ENCODE measurements at places on chromosomes 5 and 9.

GRCh38 chr9:2208991-2209390, 193.8 kb downstream of the SMARCA2 start:
- DNase-seq: no peak

DNA sequence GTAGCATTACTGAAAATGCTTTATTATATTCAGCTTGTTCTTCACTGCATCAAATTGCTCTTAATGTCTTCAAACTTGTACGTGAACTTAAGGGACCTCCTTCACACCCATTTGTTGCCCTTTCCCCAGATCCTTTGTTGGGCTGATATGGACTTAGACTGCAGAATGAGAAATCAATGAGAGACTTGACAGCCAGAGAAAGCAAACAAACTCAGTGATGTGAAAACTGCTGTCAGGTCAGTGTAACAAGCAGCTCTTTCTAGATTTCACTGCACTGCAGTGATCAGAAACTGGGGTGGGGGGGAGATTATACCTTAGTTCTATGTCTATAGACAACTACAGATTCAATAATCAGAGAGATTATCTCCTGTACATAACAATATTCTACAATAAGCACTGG, 491.0 kb upstream of the DAP start:
- DNase-seq: no peak

- DNase-seq: no peak
Observed at GRCh38 chr9:31314241-31314640, 1070.2 kb upstream of the ACO1 start.

DNA sequence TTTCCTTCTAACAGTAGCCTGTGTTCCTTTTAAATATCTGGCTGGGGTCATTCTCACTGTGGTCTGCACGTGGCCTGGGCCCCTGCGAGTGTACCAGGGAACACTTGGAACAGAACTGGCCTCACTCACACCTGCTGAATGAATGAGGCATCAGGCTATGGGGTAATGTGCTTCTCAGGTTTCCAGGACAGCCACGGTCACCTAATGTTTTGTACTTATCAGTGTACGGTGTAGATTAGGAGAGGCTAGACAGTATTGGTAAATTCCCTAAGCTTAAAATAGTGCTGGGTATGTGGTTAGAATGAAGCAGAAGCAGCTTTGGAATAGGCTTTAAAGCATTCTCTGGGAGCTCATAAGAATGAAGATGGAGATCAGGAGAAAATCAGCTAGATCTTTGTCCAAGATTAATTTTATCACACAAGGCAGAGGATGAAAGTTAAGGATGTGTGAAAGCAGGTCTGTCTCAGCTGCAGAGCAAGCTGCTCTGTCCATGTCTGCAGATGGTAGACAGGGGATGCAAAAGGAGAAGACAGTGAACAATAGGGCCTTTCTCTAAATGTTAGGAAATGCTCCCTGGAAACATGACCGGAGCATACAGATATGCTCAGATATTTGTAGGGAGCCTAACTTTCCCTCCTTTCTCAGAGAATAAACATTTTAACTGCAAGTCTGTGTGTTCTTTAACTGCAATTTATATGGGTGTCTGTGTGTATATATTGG, 267.5 kb downstream of the NR3C1 start:
- no peak for DNase-seq

DNA sequence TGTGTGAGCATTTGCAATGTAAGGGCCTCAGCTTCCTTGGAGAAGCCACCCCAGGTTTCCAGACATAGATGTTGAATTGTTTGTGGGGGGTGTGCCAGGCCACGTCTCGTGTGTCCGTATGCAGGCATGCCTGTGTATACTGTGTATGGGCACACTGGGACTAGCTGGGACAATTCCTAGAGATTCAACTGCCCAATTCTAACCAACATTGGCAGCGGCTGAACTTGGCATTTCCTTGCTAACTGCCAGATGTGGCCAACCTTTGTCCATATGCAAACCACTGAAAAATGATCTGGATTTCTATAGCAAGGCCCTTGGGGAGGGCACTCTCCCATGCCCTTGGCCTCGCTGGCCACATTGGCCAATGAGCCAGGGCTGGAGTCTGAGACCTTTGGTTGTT, 50.3 kb downstream of the SAR1B start:
- DNase-seq: no peak

DNA sequence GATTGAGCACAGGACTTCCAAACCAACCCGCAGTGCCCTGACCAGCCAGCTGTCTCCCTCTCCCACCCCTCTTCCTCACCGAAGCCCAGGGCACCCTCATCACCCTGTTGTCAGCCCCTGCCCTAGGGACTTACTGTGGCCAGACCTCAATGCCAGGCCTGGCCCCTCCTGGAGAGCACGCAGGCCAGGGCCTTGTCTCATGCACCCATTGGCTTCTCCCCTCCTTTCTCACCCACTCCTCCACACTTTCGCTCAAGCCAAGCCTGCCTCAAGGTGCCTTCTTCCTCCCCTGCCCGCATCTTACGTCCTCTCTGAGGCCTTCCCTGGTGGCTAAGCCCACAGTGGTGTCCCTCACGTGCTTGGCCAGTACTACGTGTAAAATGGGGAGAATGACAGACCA, 33.3 kb upstream of the N4BP3 start:
- no peak for DNase-seq

GRCh38 chr5:128169401-128170017, 85.9 kb downstream of the SLC12A2 start:
- no peak for DNase-seq

- DNase-seq: no peak
Observed at GRCh38 chr5:143108498-143109128, 294.9 kb downstream of the NR3C1 start.

DNA sequence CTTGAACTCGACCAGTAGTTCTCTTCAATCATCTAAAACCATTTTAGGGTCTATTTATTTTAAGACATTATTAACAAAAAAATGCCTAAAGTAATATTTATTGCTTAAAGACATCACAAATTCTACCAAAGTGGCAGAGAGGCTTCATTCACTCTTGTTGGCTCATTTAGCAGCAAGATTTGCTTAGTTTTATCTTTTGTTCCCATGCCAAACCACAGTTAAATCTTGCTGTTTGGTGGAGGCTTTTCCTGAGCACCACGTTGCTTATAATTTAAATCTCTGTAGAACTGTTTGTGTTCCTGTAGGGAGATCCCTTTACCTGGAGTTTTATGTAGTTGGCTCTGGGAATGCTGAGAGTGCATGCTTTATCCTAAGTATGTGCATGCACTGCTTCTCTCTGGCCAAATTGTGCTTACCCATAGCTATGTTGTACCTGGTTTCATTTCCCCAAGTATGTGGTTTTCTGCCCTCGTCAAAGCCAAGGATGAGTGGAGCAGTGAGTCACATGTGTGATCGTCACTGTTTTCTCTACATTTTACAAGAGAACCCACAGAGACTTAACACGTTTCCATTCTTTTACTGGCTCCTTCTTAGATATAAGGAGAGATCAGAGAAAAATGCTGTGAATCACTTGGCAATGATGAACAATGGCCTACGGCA, 42.1 kb upstream of the MAST4 start:
- no peak for DNase-seq

- no peak for DNase-seq
Observed at GRCh38 chr5:128274441-128274840, 190.9 kb downstream of the SLC12A2 start.

DNA sequence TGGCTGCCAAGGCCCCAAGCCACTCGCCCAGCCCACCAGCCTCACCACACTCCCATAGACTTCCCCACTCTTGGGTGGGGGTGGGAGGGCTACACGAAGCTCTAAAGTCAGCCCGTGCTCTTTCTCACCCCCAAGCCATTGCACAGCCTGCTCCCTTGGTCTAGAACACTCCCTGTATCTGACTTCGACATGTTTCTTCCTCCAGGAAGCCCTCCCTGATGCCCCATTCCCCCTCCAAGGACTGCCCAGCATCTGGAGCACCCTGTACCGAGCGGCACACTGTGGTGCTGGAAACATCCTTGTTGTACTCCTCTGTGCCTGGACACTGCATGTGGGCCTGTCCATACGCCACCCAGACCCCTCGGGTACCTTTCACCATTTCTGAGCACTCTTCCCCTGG, 49.4 kb upstream of the KCNMB1 start:
- DNase-seq: no peak

DNA sequence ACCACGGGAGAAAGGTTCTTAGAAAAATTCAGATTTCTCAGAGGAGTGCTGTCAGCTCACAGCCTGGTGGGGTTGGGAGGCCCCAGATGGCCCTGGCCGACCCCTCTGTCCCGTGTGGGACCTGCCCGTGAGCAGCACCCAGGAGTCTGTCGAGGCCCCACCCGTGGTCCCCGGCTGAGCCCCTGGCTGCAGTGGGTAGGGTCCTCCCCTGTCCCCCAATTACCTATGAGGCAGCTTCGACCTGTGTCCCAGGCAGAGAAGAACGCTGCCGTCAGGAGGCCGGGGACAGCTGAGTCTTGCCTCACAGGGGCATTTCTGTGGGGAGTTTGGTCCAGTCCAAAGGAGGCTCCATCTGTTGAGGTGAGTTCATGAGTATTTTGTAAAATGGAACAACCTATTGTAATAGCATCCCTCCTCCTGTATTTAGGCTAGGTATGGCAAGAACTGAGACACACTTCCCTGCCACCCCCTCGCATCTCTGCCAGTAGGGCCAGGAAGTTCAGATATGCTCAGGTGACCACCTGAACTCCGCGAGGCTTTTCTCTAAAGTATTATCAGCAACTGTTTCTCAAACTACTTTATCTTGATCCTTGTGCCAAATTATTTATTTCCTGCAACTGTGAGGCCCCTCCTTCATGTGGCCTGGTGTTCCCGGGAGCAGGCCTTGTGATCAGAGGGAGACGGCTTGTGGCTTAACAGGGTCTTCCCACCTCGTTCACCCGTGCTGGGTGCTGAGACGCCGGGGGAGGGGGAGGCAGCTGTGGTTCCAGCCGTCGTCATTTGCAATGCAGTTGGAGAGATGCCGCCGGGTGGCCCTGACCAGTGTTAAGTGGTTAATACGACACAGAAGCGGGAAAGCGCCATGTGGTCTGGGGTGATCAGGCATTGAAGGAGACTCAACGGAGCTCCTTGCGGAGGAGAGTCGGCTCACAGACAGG, 1.7 kb downstream of the AHRR start:
- no peak for DNase-seq

DNA sequence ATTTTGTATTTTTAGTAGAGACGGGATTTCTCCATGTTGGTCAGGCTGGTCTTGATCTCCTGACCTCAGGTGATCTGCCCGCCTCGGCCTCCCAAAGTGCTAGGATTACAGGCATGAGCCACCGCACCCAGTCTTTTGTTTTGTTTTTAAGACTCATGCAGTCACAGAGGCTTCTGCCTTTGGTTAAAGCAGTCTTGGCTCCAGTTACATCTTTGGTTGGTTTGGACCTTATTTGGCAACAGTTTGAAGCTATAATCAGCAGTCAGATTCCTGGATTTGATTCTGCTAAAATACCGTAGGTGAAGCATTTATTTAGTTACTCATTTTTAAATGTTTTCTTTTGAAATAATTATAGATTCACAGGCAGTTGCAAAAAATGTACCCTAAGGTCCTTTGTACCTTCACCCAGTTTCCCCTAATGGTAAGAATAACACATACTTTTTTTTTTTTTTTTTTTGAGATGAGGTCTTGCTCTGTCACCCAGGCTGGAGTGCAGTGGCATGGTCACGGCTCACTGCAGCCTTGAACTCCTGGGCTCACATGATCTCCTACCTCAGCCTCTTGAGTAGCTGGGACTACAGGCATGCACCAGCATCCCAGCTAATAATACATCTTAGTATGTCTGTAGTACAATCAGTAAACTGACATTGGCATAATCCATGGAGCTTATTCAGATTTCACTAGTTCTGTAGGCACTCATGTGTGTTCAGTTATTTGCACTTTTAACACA, 15.7 kb downstream of the USP20 start:
- no peak for DNase-seq

DNA sequence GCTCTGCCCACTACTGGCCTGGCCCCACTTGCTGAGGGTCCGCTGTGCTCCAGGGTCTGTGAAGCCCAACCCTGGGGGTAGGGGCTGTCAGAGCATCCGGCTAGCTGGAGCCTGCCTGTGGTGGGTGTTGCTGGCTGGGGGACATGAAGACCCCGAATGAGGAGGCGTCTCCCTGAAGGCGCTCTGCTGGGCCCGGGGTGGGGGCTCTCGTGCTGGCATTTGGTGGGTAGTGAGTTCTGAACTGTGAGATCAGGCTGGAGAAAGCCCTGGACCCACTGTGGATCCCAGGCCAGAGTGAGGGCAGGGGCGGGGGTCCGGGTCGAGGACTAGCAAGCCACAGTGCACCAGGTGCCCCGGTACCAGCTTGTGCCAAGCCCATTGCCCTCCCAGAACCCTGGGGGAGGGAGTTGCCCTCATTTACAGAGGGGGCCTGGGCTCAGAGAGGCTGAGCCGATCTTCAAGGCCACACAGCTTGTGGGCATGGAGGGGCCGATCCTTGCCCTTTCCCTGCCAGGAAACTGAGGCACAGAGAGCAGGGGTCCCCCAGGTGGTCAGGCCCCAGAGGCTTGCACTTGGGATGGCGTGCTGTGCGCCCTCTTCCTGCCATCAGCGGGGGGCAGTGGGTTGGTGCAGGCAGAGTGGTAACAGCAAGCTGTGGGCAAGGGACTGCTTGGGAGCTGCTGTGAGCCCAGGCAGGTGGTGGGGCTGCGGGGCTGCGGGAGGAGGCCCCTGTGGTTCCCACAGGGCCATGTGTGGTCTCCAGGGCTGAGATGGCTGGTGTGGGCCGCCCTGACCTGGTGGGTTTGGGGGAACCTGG, 15.9 kb downstream of the RXRA start:
- no peak for DNase-seq

DNA sequence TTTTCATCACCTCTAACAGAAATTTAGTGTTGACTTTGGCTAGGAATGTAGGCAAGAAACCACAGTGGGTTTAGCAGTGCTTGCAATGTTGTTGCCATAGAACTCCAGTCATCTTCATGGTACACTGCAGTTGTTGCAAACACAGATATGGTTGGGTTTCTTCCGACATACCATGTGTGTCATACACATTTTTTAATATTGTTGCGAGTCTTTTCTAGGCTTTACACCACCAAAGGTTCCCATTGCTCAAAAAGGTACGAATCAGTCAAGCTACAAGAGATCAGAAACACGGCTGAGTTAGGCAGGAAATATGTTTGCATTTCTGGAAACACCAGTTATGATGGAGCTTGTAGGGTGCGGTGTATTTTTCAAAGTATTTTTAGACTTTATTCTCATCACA, 172.4 kb downstream of the SYK start:
- DNase-seq: no peak

DNA sequence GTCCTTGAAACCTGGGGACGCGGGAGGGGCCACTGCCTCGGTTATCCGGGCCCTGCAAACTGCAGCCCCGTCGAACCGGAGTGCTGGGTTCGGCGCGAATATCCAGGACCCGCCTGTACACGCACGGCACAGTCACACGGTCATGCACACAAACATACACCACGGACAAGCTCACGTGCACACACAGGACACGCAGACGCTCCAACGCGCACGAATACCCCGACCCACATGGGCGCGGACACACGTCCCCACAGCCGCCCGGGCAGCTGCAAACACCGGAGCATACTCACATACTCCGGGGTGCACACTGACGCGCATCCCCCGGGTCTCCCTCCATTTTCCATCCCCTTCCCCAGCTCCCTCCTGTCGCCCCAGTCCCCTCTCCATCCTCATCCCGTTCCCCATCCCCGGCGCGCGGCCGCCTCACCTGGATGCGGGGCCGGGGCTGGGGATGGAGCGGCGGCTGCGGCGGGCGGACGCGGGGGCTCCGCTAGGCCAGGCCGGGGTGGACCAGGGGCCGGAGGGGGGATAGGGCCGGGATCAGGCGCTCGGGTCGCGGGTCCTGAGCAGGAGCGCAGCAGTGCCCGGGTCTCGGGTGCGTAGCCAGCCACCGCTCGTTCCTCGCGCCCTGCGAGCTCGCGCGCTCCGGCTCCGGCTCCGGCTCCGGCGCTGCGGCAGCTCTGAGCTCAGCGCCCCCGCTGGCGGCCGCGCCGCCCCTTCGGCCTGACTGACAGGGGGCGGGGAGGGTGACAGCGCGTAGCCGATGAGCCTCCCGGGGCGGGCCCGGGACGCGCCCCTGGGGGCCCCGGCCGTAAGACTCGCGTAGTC, at the start of the genes EIF4E1B and SNCB:
Gene EIF4E1B, plus strand, starts transcription at position 823 of the 828 bp plus-strand sequence. CDS start 12,113 bp downstream, outside the sequence.
Gene SNCB, minus strand, starts transcription at position 682 of the 828 bp plus-strand sequence. CDS start 880 bp downstream, outside the sequence.
- peak; percentile 87 for DNase-seq

Data from HEK293T (cell line).